ENCODE measurements at places on chromosomes 13 and 19.

- DNase-seq, result no peak
Measured at GRCh38 chr19:58227964-58228584, 640 bp upstream of the ZNF544 start.

GRCh38 chr13:96294930-96295881 is 205.3 kb downstream of the HS6ST3 start:
- DNase-seq, result no peak

DNA sequence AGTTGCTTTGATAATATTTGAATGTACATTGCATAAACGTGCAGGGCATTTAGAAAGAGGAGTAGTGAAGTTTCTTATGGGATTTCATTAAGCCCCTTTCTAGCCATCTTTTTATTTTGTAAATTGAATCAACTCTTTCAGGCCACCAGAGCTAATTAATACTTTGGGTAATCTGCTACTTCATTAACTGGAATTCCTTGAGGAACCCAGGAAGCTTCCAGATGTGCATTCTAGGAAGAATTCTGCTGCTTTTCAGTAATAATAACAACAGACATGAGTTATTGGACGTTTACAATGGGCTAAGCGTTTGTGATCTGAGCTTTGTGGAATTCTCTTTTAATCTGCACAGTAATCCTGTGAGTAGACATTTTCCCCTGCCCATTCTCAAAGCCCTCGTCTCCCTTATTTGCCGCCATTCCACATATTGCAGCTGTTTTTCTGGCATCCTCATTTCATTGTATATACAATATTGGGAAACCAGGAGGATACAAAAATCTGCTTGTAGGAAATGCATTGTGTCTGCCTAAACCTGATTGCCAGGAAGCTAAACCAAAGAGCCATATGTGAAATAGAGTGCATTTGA is 103.9 kb downstream of the HS6ST3 start:
- no peak for DNase-seq

- no peak for DNase-seq
Measured at GRCh38 chr13:43697323-43697722, 89.4 kb downstream of the ENOX1 start.

DNA sequence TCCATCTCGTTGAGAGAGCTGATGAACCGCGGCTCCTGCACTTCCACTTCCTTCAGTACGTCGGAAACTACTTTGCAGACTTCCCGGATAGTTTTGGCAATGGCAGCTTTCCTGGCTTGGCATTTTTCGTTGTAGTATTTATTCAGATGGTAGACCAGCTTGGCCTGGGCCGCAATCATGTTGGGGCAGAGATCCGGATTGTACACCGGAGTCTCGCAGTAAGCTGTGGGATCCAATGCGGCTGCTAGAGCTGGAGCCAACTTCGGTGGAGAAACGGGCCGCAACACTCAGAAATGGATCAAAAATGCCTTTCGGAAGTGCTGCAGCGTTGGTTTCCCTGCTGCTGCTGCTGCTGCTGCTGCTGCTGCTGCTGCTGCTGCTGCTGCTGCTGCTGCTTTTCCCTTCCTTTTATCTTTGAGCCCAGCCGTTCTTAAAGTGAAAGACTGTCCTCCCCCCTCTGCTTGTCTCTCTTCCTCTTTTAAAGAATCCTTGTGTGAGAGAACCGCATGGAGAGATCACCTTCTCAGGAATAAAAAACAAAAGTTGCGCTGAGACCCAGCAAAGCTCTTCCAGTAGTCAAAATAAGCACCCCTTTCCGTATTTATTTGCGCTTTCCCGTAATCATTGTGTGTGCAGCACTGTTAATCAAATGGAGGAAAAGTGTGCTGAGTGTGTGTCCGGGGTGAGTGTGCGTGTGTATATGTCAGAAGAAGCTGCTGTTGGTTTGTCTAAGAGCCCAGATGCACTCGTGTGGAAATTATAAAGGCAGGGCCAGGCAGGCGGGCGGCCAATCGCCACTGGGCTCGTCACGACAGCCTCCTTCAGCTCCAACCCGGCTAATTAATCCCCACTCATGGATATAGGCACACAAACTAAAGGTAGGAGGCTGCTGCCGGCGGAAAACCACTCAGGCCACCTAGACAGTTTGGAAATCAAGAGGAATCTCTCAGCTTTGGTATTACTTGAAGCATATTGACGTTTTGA is at the start of gene MAB21L1:
Gene MAB21L1 (minus strand): TSS at position 730 of the 984 bp plus-strand sequence. CDS start 551 bp downstream, at position 179.
- DNase-seq, result no peak

DNA sequence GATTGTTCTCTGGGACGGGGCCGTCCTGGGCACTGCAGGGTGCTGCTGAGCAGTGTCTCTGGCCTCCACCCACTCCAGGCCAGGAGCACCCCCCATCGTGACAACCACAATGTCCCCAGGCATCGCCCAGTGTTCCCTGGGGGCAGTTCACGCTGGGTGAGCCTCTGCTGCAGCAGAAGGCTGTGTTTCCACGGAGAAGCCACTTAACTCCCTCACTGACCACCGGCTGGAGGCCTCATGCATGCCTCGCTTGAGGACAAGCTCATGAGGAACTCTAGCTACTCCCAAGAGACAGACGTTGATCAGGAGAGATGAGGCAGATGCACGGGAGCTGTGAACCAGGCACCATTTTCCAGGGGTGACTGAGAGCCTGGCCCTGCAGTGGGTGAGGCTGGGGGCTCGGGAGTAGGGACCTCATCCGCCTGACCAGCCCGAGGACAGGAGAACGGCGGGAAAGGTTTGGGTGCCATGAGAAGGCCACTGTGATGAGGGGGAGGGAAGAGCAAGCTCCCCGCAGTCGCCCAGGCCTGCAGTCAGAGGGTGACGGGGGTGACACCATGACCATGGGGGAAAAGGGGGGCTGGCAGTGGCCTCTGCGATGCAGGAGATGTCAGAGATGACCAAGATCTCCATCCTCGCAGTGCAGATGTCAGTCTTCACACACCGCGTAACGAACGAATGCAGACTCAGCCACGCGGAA is 5.1 kb downstream of the SLC39A3 start:
- DNase-seq, result no peak

GRCh38 chr19:17615889-17616685 is 60.6 kb downstream of the COLGALT1 start:
- DNase-seq, result no peak

DNA sequence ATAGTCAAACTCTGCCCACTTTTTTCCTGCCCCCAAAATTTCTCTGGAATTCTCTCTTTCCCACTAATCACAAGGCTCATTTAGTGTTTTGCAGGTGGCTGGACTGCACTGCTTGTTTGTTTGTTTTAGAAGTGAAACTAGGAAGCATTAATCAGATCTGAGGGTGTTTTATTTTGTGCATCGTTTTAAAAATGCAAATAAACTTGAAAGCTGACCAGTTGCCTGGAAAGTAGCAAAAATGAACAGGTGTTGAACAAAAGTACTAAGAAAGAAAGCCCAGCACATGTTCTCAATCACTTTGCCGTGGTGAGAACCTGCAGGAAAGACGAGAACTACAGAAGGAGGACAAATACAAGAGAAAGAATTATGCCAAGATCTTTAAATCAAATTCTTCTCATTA is 365.5 kb downstream of the PCDH9 start:
- DNase-seq, result no peak

GRCh38 chr19:51091126-51091525 is 8.4 kb upstream of the KLK14 start:
- no peak for DNase-seq

DNA sequence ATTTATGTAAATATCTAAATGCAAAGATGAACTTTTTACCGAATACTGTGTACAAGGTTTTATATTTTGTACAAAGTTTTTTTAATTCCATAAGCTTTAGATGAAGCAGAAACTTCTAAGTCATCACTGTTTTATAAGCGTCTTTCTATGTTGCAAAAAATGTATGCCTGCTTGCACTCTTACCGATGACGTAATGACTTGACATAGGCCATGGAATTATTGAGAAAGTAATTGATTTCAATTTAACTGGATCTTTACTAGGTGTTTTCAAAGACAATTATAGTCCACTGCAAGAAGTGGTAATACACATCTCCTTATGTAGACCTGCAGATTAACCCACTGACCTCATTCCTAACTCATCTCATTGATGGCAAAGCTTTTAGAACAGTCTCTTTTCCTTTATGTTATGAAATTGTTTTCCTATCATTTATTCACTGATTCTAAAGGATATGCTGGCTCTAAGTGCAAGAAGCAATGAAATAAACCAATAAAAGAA is 10.4 kb downstream of the DACH1 start:
- no peak for DNase-seq

GRCh38 chr19:21587117-21587461 is 81.7 kb downstream of the ZNF429 start:
- no peak for DNase-seq

DNA sequence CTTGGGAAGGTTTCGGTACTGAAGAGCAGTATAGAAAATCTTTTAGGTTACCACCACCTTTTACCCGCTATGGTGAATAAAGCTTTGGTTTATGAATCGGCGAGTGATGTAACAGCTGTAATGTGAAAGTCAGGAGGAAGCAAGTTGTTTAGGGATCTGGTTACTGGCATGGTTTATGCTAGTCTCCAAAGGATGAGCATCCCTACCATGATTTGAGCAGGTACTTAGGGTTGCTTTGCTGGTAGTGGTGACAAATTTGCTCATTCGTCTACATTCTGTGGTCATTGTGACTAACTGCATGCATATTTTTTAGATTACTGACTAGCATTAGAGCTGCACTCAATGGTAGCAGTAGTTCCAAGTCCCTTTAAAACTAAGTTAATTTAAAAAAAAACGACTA is 104.1 kb downstream of the FRY start:
- no peak for DNase-seq

DNA sequence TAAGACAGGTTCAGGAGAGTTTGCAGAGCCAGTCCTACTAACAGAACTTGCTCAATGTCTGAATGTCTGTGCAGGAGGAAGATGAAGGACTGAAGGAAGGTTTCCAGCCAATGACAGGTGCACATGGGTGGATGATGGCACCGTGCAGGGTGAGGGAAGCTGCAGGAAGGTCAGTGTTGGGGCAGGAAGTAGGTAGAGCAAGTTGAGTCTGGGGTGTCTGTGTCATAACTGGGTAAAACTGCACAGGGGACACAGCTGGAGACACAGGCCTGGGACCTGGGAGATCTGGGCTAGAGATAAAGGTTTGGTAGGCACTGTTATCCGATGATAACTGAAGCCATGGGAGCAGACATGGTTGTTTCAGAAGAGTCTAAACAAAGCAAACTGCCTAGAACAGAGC is 116.9 kb downstream of the USP12 start:
- no peak for DNase-seq

GRCh38 chr19:7545904-7546303 is 10.4 kb downstream of the PNPLA6 start:
- no peak for DNase-seq

DNA sequence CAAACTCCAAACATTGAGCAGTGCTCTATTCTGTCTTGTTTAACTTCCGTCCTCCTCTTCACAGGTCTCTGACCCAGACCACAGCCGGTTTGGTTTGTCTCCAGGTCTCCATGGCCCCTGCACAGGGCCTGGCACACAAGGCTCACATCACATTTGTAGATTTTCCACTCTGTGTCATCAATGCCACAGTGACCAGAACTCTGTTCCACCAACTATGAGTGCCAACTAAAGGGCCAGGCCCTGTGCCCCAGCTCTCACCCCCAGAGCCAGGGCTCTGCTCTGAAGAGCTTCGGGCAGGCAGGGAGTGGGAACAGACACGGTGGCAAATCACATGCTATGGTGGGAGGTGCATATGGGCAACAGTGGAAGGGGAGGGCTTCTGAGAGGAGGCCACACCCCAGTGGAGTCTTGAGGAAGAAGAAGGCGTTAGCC is 16.0 kb downstream of the SMG9 start:
- no peak for DNase-seq

DNA sequence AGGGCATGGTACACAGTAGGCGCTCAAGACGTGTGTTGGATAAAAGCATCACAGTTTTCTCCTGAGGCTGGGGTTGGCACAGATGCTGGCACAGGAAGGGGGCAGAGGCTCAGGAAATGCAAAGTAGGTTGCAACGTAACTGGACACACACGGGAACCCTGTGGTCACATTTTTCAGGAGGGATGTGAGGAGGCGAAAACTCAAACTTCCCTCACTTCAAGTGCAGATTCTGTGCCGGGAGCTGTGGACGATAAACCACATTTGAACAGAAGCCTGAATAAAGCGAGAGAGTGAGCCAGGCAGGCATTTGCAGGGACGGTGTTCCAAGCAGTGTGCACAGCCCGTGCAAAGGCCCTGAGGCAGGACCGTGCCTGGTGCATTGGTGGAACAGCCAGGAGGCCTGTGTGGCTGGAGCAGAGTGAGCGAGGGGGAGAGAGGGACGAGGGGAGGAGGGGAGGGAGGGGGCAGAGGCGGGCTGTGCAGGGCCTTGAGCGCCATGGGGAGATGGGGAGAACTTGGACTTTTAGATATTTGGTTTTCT is 40.3 kb downstream of the NFIC start:
- no peak for DNase-seq

GRCh38 chr13:24083141-24083540 is 77.4 kb upstream of the SPATA13 start:
- DNase-seq, result no peak

- DNase-seq, result no peak
Measured at GRCh38 chr19:6958791-6959190, 62.4 kb downstream of the MBD3L2B start.

DNA sequence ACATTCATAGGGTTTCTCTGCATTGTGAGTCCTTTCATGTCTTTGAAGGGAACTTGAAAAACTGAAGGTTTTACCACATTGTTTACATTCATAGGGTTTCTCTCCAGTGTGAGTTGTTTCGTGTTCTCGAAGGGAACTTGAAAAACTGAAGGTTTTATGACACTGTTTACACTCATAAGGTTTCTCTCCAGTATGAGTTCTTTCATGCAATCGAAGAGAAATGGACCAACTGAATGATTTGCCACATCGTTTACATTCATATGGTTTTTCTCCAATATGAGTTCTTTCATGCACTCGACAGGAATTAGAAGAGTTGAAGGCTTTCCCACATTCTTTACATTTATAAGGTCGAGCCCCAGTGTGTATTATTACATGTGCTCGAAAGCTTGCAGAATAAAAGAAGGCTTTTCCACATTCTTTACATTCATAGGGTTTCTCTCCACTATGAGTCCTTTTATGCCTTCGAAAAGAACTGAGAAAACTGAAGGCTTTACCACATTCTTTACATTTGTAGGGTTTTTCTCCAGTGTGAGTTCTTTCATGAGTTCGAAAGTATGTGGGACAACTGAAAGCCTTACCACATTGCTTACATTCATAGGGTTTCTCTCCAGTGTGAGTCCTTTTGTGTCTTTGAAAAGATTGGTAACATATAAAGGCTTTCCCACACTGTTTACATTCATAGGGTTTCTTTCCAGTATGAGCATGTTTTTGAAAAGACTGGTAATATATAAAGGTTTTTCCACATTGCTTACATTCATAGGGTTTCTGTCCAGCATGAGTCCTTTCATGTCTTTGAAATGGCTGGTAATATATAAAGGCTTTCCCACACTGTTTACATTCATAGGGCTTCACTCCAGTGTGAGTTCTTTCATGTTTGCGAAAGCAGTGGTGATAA is 20.7 kb downstream of the ZNF14 start:
- DNase-seq, result no peak
